ENCODE measurements at places on chromosomes 11 and 22.

GRCh38 chr22:32979606-32980005 lies 78.6 kb downstream of the SYN3 start:
- no peak for DNase-seq

- no peak for DNase-seq
These were observed 118.3 kb upstream of the NAV2 start for GRCh38 chr11:19594326-19594725.

DNA sequence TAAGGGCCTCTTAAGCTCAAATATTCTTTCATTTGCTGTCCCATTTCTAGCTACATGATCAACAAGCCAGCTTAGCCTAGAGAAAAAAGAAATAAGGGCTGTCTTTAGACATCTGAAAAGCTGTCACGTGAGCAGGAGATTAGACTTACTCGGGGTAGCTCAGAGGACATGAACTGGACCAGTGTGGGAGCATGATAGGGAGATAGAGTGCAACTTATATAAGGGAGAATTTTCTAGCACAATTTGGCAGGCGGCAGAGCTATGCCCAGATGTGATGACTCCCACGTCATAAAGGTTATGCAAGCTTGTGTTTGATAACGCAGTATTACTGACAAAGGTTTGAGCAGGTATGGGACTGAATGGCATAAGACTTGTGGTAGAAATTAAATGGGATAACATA lies 28.2 kb upstream of the TPBGL start:
- no peak for DNase-seq

GRCh38 chr11:118903204-118904015 lies 19.7 kb downstream of the CXCR5 start:
- DNase-seq = no peak

DNA sequence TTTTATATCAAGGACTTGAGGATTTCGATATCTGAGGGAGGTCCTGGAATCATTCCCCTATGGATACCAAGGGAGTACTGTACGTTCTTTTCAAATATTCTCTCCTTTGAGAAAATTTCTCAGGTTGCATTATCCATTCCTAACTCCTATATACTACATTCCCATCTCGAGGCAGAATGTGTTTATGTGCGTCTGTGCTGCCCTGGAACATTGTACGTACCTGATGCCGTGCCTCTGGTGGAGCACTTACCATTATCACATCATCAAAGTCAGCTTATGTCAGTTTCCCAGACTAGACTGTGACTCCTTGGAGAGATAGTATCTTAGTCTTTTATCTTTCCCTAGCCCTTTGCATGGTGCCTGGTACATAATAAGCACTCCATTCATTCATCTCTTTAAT lies 21.7 kb downstream of the UBASH3B start:
- DNase-seq = no peak

- no peak for DNase-seq
These were observed 726.9 kb downstream of the BRD1 start for GRCh38 chr22:49100773-49101172.

DNA sequence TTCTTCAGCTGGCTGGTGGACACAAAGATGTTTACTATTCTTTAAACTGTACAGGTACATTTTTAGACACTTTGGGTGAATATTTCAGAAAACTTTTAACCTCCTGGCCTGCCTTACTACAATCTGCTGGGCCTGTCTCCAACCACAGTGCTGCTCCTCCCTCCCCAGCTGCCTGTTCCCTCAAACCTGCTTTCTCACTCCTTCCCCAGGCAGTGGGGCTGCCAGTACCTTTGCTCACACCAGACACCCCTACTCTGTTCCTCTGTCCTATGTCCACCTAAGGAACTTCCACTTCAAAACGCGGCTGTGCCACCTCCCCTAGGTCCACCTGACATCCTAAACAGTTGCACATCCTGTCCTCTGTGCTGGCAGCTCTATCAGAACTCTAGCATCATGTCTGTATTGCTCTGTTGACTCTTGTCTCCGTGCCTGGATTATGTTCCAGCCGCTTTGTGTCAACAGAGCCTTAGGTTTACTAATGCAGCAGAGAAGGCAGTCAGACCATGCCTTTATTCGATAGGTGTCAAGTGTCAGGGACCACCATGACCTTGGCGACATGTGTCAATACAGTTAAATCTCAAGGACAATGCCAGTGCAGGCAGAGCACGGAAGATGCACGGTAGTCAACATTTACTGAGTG lies 13.4 kb downstream of the ZP1 start:
- DNase-seq = no peak

GRCh38 chr11:118884875-118885274 lies 1.2 kb downstream of the CXCR5 start:
- no peak for DNase-seq

DNA sequence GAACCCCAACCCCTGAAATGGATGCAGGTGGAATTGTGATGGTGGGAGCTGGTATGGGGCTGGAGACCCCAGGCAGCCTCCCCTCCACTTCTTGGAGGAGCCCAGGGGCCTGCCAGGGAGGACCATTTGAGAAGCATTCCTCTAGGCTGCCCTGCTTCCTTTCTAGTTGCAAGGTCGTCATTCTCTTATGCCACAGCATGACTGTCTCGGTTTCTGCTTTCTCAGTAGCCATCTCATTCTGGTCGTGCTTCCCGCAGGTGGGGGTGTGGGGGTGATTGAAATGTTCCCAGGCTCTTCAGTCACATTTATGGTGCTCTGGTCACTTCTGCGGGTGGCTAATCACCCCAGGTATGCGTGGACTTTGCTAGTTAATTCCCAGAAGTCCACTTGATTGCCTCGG lies 223.7 kb upstream of the TBCEL start:
- DNase-seq = no peak

GRCh38 chr22:42310291-42311015 lies 40.0 kb upstream of the TCF20 start:
- no peak for DNase-seq

DNA sequence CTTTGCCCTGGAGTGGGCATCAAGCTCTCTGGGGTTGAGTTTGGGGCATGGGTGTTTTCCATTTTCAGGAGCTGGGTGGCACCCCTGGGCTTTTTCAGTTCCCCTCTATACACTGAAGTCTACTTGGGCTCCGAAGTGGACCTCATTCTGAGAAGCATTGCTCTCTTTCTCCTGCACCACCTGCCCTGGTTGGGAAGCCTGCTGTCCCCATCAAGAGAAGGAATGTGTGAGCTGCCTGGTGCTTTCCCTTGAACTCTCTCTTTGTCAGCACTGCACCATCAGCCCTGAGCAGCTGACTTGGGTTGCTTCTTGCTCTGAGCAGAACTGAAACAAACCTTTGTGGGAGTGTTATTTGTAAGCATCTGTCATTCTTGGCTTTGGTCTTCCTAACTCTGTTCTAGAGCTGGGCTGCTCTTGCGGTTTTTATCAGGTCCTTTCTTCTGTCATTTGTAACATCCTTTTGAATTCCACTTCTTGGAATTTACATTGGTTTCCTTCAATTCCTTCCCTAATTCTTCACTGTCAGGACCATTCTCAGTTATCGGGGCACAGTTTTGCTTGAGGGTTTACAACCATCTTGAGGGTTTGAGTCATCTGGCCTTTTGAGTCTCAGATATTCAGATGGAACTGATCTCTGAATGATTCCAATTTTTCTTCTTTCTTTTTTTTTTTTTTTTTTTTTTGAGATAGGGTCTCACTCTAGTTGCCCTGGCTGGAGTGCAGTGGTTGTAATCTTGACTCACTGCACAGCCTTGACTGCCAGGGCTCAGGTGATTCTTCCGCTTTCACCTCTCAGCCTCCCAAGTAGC lies 20.5 kb downstream of the UBE2L3 start:
- no peak for DNase-seq

DNA sequence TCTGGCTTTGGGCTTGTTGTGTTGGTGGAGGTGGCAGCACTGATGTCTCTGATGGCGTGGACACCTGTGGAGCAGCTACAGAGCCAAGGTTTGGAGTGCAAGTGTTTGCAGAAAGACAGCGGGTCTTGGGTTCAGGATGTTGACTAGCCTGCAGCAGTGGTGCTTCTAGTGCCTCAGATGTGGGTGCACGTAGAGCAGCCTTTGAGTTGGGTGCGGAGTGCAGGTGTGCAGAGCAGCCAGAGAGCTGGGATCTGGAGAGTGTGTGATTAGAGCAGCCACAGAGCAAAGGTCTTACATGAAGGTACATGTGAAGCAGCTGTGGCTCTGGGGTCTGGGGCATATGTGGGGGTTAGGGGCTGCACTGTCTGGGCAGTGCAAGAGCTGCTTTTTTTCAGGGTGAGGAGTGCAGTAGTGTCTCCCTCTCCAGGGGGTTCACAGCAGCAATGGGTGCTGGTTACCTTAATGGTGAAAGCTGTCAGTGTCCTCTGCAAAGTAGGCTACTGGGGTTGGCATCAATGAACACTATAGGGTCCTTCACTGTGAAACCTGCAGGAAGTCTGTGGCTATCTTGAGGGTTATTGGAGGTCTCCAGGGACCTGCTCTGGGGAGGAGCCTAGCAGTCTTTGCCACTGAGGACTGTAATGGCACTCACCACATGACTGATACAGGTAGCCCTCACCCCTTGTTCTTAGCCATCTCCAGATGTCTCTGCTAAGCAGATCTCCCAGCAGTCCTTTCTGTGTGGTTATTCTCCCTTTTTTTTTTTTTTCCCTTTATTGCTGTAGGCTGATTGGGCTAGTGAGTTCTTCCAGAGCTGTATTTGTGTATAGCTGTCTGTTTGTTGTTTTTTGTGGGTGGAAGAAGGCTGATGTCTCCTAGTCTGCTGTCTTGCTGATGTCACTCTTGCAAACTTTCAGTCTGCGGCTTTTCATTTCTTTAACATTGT lies 14.3 kb downstream of the BIRC2 start:
- no peak for DNase-seq

- no peak for DNase-seq
These were observed 298.3 kb downstream of the NTM start for GRCh38 chr11:131668500-131669400.

DNA sequence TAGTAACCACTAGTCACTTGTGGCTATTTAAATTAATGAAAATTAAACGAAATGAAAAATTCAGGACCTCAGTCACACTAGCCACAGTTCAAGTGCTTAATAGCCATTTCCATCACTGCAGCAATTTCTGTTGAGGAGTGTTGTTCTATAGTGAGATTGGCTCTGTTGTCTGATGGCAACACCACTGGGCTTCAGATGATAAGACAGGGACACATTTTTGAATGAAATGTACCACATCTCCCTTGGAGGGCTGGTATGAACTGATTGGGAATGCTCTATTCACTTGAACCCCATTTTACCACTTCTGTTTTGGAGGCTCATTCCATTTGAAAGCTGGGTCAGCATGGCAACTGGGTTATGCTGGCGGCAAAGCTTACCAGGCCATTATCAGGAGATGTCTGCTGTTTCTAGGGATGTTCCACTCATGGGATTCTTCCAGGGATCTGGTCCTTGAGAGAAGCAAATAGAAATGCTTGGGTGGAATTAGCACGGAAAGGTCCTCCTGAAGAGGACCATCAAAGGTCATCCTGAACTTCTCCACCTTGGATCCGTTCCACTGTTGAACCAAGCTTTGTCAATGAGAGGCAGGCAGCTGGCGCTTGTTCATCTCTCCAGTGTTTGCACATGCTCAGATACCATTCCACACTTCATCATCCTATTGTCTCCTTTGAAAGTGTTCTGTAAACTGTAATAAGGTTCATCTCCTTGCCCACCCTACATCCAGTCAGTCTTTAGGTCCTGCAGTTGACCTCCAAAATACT lies 7.6 kb downstream of the AMOTL1 start:
- no peak for DNase-seq

- no peak for DNase-seq
These were observed 1.6 kb downstream of the HNRNPUL2 start for GRCh38 chr11:62725646-62726045.

Measured in NCI-H2227 treated with DMSO at 0.1 percent for 48 hours (cell line).